Hematopoietic multipotent progenitor cell treated with erythropoietin and hydrocortisone succinate and interleukin-3 and kit ligand, for 17 days (in vitro differentiated cells): ENCODE measurements at places on chromosomes 7 and 10.

DNA sequence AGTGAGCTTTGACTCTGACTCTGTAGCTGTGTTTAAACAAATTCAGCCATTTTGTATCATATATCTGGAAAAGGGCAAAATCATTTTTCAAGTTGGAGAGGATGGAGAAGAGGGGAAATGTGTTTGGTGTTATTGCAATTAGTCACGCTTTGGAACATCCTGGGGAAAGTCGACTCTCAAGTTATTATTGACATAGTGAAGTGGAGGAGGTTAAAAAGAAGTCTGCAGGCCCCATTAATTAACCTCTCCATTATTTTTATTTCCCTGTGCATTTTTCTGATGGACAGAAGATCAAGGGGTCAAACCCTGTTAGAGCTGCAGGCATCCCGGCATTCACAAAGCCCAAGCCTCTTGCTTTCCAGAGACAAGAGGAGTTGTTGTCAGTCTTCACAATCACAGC is 132.6 kb downstream of the TEX36 start:
- DNase-seq = no peak

DNA sequence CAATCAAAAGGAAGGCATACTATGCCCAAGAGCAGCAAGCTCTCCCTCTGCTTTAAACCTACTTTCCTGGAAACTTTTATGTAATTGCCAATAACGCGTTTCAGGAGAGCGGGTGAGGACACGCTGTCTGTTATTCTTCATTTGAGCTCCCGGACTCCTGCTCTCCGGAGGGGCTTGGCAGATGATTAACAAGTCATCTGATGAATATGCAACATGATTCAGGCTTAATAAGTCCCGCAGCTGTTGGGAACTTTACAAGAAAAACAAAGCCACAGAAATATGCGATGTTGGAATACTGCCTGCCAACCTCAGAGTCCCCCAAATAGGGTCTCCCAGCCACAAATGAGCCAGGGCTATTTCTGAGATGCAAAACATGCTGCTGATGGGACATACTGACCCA is 348.0 kb downstream of the GPAM start:
- DNase-seq = no peak

GRCh38 chr10:110574420-110574819 is 6.9 kb downstream of the SMC3 start:
- DNase-seq = no peak

GRCh38 chr10:60865198-60865783 is 78.7 kb downstream of the RHOBTB1 start:
- no peak for DNase-seq

- DNase-seq = no peak
Observed at GRCh38 chr10:112223725-112224124, 40.2 kb upstream of the GPAM start.

- no peak for DNase-seq
Observed at GRCh38 chr10:113053881-113054280, 103.8 kb downstream of the TCF7L2 start.

GRCh38 chr7:24135003-24135817 is 148.8 kb upstream of the NPY start:
- no peak for DNase-seq

DNA sequence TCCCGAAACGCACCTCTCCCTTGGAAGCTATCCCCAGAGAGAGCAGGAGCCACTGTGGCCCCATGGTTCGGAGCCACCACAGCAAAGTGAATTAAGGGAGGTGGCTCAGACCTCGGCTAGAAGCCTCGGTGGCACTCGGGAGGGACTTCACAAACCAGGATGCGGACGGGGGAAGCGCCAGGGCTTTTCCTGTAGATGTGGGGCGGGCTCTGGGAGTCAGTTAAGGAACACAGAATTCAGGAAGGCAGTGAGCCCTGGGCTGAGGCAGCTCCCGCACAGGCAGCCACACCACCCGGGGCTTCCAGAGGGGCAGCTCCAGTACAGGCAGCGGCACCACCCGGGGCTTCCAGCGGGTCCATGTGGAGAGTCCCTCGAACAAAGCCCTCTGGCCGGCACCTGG is 42.7 kb upstream of the DPYSL4 start:
- DNase-seq = no peak

DNA sequence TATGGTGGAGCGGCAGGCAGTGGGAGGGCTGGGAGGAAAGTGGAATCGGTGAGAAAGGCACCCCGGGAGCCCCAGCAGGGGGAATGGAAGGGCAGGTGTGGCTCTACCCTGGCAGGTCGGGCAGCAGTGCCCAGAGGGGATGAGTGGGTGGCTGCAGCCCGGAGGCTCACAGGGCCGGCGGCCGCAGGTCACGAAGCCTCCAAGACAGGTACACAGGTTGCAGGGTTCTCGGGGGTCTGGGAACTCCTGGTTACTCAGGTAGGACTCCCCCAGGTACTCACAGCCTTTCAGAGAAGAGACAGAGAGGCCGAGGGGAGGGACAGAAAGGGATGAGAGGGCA is 21.8 kb downstream of the KCP start:
- DNase-seq = no peak

DNA sequence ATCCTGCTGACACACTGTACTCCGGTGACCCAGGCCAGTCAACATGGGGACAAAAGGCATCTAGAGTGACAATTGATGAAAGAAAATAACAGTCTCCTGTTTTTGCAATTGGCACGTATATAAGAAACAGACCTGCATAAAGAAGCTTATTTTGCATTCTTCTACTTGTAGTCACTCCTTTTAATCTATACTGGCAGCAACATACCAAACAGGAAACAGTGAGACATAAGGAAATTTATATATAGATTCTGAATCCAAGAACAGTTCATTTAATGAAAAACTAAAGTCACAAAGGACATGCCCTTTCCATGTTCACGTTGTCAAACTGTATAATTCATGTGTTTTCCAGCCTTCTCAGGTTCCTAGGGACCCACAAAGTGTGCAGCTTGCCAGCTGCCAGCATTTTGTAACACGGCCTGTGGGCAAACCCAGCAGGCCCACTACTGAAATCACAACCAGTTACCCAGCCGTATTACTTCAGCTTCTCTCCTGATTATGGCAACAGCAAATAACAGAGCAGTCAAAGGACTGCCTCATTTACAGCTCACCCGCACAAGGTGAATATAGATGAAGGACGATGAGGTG is 72.3 kb downstream of the AMPH start:
- DNase-seq = no peak

DNA sequence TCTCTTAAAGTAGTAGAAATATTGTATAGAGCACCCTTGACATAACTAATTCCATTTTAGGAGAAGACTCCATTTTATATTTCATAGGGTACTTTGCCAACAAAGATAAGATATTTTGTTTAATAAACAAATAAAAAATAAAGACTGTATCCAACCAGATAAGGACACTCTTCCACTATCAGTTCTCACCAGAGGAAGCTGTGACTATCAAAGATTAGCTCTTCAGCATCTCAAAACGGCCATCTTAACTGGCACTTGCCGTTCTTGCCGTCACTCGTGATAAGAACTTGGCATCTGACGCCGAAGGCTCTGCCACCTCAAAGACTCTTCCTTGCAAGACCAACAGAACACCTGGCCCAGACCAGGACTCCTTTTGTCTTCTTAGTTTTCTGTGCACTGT is 26.3 kb upstream of the AKR1B1 start:
- DNase-seq = no peak

GRCh38 chr10:127953876-127954275 is 47.0 kb downstream of the PTPRE start:
- DNase-seq = no peak

DNA sequence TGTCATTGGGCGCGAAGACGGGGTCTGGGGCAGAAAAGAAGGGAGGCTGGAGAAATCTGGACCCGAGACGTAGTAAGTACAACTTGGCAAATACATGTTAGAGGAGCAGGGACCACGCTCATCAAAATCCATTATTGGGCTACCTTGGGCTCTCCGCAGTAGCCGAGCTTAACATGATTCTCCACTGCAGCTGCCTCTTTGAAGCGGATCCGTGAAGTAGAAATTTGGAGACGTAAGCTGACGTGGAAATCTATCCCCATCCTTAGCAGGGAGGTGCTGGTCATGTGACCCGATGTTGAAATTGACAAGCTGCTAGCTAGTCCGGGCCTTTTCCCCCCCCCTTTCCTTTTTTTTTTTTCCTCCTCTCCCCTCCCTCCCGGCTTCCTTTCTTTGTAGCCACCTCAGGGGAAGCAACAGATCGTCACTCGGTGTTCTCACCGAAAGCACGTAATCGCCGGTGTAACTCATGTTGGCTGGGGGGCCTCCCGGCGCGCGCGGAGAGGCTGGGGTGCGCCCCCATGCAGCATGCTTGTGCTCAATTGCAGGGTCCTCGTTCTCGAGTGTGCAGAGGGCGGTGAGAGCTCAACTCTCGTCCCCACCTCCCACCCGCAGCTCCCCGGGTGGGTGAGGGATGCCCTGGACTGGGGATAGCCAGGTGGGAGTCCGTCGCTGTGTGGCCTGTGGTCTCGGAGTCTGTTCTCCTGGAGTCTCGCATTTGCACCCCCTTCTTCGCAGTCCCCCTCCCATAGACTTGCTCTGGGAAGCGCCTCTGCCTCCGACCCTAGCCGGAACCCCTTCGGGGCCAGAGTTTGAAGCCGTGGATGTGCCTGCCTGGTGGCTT is at the start of gene HOXA11:
TSS of gene HOXA11 (minus strand) at position 220 of the 841 bp plus-strand sequence. CDS start at position 132, 88 bp downstream.
- DNase-seq = no peak

GRCh38 chr10:97407211-97407951 is 6.2 kb upstream of the RRP12 start:
- peak; percentile 76 for DNase-seq

DNA sequence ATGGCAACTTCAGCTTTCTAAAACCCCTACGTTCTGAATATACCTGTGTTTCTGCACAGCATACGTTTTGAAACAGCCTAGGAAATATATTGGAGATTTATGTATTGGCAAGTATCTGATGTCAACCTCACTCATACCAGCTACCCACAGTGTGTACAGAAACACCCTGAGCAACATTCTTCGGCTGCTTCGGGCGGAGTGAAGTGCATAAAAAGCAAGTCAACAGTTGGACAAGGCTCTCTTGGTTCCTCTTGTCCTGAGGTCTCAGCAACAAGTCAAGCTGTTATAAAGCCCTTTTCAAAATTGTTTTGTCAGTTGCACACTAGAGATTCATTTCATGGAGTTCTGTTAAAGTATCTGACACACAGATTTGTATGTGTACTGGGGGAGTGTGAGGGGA is 40.0 kb upstream of the PAPSS2 start:
- no peak for DNase-seq

DNA sequence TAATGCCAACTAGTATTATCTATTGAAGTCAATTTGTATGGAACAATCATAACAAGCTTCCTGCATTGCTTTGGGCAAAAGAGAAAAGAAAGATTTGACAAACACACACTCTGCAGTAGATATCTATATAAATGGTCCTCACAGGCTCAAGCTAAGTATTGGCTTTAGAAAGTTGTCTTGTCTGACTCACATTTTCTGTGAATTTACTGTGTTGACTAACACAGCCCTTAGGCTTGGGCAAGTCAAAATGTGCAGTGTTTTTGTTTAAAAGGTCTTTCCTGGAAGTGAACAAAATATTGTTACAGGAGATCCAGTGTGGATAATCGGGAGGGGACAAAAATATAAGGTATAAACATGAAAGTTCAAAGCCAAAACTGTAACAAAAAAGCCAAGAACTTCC is 194.4 kb downstream of the RELN start:
- no peak for DNase-seq

DNA sequence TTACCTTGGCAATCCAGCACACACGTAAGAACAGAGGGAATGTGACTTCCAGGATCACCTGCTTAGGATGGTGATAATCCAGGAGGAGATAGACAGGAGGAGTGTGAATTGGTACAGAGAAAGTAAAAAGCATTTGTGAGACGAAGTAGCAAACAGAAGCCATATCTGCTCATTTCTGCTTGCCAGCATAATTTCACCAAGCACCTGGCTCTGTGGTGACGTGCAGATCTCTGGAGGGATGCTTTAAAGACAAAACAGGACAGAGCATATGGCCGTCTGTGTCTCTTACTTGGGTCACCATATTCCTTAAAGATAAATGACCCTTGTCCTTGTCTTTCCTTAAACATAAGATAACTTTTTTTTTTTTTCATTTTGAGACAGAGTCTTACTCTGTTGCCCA is 90.2 kb upstream of the ARHGAP21 start:
- DNase-seq = no peak

- no peak for DNase-seq
Observed at GRCh38 chr10:89346405-89347254, 18.8 kb downstream of the IFIT3 start.

- DNase-seq = peak; percentile 22
Observed at GRCh38 chr7:106448992-106449859, 164.4 kb upstream of the NAMPT start.

GRCh38 chr10:127874671-127875448 is 17.9 kb downstream of the CLRN3 start:
- no peak for DNase-seq

GRCh38 chr10:112082120-112082519 is 101.4 kb downstream of the GPAM start:
- no peak for DNase-seq

DNA sequence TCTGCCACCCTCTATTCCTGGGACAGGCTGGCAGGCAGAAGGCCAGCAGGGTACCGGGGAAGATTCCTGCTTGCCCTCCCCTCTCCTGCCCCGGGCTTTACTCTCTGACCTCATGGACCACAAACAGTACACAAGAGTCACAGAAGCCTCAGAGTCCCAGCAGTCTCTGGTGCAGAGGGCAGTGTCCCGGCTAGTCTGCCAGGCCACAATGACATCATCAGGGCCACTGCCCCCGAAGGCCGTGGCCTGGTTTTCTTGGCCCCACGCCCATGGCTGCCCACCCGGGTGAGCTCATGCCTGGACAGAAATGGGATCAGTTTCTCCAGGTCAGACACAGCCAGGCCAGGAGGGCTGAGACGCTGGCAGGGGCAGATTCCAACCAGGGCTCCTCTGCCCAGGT is 91.9 kb downstream of the MYL10 start:
- DNase-seq = no peak

DNA sequence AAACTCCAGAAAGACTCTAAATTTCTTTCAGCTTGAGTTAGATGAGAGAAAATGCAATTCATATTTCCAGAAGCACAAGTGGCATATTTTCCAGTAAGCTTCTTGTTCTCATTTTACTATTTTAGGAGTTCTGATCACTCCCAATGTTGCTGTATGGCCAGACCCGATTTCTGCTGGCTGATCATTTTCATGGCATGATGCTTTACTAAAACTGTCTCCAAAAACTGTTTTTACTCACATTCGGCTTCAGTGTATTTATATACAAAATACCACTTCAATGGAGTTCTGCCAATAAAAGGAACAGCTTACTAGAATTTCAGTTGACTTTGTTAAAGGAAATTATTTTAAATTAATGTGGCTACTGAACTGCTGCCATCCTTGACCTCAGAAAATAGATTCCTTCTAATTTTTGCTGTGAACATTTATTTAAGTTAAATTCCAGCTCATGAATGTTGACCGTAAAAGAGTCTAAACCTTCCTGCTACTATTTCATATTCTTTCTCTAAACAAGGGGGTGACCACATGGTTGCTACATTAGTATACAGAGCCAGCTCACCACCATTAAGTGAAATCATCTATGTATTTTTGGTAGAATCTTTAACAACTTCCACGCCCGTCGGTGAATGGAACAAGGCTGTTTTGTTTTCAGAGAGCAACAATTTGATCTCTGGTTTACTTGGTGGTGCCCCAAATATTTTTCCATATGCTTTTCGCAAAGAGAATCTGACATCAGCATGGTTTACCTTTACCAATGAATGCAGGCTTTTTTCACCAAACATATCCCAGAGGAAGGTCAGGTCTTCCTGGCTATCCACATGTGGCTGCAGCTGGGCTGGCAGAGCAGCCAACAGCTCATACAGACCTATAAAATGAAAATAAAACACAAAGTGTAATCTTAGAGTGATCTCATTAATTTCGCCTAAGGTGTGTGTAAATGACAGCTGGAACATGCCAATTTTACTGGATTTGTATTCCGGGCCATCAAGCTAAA is 101.2 kb downstream of the MPP7 start:
- DNase-seq = no peak

- DNase-seq = peak; percentile 58
Observed at GRCh38 chr10:47047577-47048525, 136.6 kb downstream of the PTPN20 start.
